ENCODE measurements at places on chromosomes 2 and 18. TPM values are rescaled to one million over a fixed set of nuclear protein-coding genes. Genes with fewer than 3 reads are reported as not detected.

The STARD6 gene
- not detected for total RNA-seq

The NHEJ1 gene
- total RNA-seq, result 10.3 TPM

The ARHGEF4 gene
- total RNA-seq, result 2.8 TPM

The IL1F10 gene
- not detected for total RNA-seq

The CABYR gene
- 6.1 TPM for total RNA-seq

DNA sequence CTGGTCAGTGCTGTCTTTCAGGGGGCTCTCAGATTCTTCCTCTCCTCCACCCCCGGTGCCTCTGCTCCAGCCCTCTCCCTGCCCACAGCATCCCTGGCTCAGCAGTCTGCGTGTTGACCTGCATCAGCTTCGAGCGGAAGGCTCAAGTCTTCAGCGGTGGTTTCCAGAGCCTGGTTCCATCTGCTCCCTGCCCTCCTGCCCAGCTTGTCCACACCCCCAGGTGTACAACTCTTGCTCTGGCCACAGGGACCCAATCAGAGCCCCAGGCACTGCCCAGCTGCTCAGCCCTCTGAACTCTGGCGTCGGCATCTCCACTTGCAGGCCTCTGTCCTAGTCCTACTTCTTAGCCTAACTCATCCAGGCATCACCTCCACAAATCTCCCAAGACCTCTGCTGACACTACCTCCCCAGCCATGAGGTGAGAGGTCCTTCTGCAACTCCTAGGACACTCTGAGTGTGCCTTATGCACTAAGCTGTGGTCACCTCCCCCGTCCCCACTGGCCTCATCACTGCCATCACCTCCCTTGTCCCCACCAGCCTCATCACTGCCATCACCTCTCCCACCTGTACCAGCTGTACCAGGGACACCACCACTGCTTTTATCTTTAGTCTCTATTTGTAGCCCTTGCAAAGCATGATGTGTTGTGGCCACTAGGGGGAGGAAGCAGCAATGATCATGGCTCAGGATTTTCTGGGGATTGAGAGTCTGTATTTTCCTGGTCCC, 60.9 kb downstream of the EDAR start:
- H3K27ac ChIP-seq, result no peak overlapping the region
- no peak for DNase-seq
- H3K4me1 ChIP-seq, result no peaks in the 10 kb centered on the region
- H3K36me3 ChIP-seq, result no peaks in the 10 kb centered on the region
- H3K27me3 ChIP-seq, result no peaks in the 10 kb centered on the region

GRCh38 chr2:9556121-9556743, 602 bp upstream of the ADAM17 start:
- peaks cover 60% of the 10 kb centered on the region for H3K4me1 ChIP-seq
- H3K27ac ChIP-seq, result peak overlapping the region; percentile 97
- no peaks in the 10 kb centered on the region for H3K27me3 ChIP-seq

DNA sequence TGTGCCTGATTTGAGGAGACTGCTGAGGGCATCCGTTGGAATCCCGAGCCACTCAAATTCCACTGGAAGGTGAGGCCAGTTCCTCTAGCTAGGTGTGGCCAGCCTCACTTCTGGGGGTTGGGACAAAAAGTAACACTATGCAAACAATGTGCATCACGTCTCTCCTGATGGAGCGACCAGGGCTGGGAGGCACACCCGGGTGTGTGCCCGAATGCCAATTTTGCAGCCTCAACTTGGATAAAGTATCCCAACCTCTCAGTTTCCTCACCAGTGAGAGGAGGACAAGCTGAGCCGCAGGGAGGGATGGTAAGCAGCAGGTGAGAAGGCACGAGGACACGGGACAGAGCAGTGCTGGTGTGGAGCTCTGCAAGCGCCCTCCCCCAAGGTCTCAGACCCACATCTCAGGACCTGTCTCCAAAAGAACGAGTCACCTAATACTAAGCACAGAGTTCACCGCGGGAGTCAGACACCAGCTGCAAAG, 218.3 kb downstream of the HAUS1 start:
- H3K4me3 ChIP-seq, result no peak overlapping the region
- H3K27ac ChIP-seq, result no peak overlapping the region
- no peaks in the 10 kb centered on the region for H3K36me3 ChIP-seq

DNA sequence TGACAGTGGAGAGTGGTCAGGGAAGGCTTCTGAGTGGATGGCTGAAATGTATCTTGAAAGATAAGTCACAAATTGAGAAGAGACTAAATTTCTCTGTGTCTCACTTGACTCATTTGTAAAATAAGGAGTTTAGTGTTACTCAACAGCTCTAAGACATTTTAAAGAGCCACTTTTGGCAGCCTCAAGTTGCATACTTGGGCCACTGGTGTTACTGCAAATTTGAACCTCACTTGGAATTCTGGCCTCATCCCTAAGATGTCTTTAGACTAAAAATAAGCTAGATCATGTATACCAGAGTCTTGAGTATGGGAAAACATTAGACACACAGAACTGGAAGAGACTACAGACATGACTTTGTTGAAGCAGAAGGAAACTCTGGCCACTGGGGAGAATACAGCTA, 4.5 kb upstream of the MTLN start:
- H3K27ac ChIP-seq, result no peak overlapping the region
- H3K4me1 ChIP-seq, result no peaks in the 10 kb centered on the region
- H3K27me3 ChIP-seq, result no peaks in the 10 kb centered on the region
- no peak for DNase-seq

DNA sequence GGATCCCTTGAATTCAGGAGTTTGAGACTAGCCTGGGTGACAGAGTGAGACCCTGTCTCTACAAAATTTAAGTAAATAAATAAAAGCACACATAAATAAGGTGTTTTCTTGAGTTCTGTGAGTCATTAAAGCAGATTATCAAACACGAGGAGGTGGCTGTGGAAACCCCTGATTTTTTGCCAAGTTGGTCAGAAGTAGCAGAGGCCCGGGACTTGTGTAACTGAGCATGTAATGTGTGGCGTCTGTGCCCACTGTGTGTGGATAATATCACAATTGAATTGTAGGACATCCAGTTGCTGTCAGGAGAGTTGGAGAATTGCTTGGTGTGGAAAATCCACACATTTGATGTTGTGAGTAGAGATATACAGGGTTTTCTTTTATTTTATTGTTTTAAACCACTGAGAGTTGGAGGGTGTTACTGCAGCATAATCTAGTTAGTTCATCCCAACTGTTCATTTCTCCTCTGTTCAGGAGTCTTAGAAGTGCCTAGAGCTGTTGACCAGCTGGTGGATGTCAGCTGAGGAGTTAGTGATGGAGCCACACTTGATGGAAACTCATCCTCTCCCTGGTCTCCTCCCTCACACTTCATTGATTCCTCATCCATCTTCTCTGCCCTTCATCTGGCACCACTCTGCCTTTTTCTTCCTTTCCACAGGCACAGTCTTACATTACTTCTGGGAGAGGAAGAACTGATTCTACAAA, 45.9 kb upstream of the RHOB start:
- H3K4me3 ChIP-seq, result no peak overlapping the region
- DNase-seq, result no peak
- no peak overlapping the region for H3K27ac ChIP-seq
- H3K27me3 ChIP-seq, result no peaks in the 10 kb centered on the region

GRCh38 chr2:227626580-227627151, 9.4 kb downstream of the SCYGR4 start:
- H3K36me3 ChIP-seq, result no peaks in the 10 kb centered on the region
- H3K4me3 ChIP-seq, result no peak overlapping the region
- DNase-seq, result no peak
- H3K27me3 ChIP-seq, result no peaks in the 10 kb centered on the region
- no peak overlapping the region for H3K27ac ChIP-seq
- no peaks in the 10 kb centered on the region for H3K4me1 ChIP-seq

DNA sequence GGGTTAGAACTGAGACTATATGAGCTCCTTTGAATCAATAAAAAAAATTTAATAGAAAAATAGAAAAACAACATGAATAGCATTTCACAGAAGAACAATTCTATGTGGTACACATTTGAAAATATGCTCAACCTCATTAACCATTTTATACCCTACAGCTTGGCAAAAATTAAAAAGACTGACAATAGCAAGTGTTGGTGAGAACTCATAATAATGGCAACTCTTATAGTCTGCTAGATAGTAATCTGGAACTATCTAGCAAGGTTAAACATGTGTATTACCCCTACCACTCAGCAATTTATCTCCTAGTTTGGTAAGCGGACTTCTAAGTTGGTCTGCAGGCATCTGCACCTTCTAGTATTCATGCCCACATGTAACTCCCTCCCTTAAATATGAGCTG, 67.8 kb downstream of the CYBRD1 start:
- H3K4me1 ChIP-seq, result no peaks in the 10 kb centered on the region
- no peaks in the 10 kb centered on the region for H3K27me3 ChIP-seq
- no peak overlapping the region for H3K4me3 ChIP-seq

- no peak overlapping the region for H3K4me3 ChIP-seq
- H3K4me1 ChIP-seq, result peaks cover 7% of the 10 kb centered on the region
- H3K27ac ChIP-seq, result no peak overlapping the region
- peaks cover 7% of the 10 kb centered on the region for H3K36me3 ChIP-seq
- H3K27me3 ChIP-seq, result no peaks in the 10 kb centered on the region
These were observed 90.1 kb downstream of the CHN1 start for GRCh38 chr2:174914853-174915760.

GRCh38 chr2:239009589-239009961, 161.7 kb downstream of the TWIST2 start:
- no peaks in the 10 kb centered on the region for H3K27me3 ChIP-seq
- DNase-seq, result no peak
- H3K36me3 ChIP-seq, result no peaks in the 10 kb centered on the region
- H3K4me1 ChIP-seq, result no peaks in the 10 kb centered on the region
- H3K27ac ChIP-seq, result no peak overlapping the region
